ENCODE measurements at places on chromosomes 3 and 15. TPM values are rescaled to one million over a fixed set of nuclear protein-coding genes. Genes with fewer than 3 reads are reported as not detected.

DNA sequence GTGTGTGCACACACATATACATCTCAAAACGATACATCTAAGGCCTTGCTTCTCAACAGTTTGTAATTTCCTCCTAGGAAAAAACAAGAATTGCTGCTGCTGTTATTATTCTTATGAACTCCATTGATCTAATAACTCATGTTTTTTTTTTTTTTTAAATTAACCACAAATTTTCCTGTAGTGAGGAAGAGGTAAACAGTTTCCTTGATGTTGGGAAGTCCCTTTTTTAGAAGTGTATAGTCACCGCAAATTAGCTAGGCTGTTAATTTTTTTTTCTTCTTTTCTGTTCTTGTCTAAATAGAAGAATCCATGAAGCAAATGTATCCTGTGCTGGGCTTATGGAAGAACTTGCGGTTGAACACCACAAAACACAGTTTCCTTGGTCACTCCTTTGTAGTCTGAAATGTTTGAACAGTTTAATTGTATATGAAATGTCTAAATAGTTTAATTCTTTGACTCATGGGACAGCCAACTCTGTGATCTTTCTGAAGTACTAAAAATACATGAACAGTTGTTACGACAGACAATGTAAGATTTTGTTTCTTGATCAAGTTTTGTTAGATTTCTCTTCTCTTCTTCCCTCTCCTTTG, 64.5 kb downstream of the MITF start:
- no peak for DNase-seq

TSPAN3 gene
- total RNA-seq: 195 TPM

IQCF6 gene
- total RNA-seq: not detected

- no peak for DNase-seq
Observed at GRCh38 chr3:190762801-190763200, 99.7 kb downstream of the GMNC start.

- DNase-seq: no peak
Observed at GRCh38 chr3:195573611-195574496, 9.9 kb downstream of the APOD start.

Measured in dermis microvascular lymphatic vessel endothelial cell (primary cell).